ENCODE measurements at places on chromosomes 5 and 9.

GRCh38 chr9:132679946-132680625 is 9.8 kb downstream of the GTF3C4 start:
- no peak for DNase-seq

GRCh38 chr9:102225841-102226441 is 487.5 kb upstream of the GRIN3A start:
- no peak for DNase-seq

GRCh38 chr5:96043446-96043845 is 81.8 kb upstream of the ELL2 start:
- no peak for DNase-seq

DNA sequence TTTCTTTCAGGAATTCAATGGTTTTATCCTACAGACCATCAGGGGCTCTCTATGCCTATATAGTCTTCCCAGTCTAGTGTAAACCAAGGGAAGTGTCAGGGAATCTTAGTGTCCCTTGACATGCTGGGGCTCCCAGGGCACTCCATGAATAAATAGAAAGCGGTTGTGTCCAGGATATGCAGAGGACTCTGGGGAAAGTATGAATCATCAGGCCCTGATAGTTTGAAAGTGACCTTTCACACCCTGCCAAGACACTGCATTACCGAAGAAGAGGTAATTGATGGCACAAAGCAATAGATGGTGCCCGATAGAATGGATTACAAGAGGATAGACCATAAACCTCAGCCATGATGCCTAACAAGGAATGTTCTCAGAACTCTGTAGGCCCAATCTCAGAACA is 163.3 kb upstream of the DAPK1 start:
- no peak for DNase-seq

DNA sequence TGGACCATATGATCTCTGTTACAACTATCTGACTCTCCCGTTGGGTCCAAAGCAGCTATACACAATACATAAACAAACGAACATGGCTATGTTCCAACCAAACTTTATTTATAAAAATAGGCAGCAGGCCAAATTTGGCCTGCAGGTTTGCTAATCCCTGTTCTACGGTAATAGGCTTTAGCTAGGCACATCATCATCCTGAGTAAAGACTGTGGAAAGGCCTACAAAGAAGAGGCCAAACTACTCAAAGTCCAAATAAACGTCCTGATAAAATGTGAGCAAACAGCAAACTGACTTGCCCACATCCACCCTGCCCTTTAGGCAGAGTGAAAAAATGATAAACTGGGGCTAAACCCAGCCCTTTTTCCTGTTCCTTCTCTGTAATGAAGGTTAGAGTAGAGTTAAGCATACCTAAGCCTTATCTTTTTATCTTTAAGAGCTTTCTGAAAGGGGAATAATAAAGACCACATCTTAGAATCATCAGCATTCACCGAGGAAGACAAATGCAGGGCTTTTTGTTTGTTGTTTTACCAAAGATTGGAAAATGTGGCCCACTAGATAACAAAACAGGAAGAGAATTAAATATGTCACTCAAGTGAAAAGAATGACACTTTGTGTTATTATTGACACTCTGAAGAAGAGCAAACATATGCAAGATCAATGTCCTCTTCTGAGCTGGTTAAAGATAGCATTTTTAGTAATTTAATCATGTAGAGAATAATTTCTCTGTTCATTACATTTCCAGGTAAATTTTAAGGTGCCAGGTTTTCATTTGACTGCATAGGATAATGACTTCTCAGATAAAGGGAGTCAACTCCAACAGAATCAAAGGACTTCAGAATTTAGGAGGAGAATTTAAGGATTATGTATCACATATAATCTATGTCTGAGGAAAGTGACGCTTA is 160.0 kb upstream of the GNA14 start:
- no peak for DNase-seq

- no peak for DNase-seq
Observed at GRCh38 chr5:1134478-1134877, 22.6 kb upstream of the SLC12A7 start.
